GM04504 (cell line): ENCODE measurements at places on chromosomes 7 and 10.

GRCh38 chr10:15540727-15541126 is 169.6 kb upstream of the FAM171A1 start:
- no peak for DNase-seq

DNA sequence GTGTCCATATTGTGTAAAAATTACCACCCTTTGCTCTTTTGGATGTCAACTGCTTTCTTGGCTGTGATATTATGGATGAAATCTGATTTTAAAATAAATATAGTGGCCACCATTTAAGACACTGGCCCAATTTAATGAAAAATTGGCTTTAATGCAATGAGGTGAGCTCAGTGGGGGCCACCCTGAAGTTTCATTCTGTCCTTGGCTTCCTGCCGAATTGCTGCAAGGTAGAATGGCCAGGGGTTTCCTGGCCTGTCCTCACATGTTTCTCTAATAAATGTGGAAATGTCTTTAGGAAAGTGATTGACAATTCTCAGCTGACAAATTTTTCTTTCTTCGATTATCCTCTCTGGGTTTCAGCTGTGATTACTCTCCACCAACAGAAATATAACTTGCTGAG is 36.0 kb downstream of the DYNC1I1 start:
- no peak for DNase-seq

GRCh38 chr7:99407872-99408378 is 472 bp downstream of the PDAP1 start:
- peak; percentile 58 for DNase-seq

DNA sequence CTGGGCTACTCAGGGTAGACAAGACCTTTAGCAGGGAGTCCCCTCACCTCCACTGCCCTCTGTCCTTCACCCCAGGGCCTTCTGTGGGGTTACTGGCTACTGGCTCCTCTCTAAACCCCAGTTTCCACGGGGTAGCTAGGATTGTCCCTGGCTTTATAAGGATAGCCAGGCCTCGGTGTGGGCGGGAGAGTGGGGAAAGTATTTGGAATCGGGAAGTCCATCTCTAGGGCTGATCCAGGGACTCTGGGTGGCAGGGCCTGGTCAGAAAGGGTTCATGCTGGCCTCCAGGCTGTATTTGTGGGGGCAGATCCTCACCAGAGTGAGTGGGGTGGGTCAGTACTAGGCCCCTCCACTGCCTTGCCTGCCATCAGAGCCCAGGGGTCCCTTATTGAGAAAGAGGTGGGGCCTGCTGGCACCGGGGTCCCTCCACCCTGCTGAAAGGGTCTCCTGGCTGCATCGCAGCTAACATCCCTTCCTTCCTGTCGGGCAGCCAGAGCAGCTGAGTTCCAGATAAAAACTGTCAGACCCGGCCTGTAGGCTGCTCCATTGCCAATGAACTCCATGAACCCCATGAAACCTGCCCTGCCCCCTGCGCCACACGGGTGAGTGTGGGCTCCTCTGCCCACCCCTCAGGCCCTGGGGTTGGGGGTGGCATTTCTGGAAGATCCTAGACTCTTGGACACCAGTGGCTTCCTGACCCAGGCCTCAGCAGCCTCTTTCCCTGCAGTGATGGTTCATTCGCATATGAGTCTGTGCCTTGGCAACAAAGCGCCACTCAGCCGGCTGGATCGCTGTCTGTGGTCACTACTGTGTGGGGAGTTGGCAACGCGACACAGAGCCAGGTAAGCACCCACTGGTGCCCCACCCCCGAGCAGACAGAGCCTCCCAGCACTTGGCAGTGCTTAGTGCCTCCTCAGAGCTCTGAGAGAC is 7.3 kb downstream of the ZMIZ2 start:
- DNase-seq: no peak

GRCh38 chr10:49611816-49612512 is 1.9 kb downstream of the SLC18A3 start:
- no peak for DNase-seq

DNA sequence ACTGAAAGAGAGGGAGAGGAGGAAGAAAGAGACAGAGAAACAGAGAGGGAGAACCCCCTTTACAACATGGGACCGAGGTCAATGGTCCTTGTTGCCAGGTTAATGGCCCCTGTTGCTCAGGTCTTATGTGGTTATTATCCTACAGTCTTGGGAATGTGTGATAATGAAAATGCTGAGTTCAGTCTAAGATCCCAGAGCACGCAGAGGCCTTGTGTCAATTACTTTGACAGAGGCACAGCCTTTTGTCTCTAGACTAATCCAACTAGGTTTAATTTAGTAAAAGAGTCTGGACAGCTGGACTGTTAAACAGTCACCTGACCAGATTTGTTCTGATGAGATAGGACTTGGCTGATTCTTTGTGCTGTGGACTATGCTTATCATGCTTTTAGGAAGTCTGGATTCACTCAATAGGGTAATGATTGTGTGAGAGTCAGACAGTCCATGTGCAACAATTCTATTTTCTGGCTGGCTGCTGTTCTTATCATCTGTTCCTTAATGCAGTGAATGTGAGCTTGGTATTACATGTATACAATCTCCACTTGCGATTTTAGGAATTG is 157.4 kb upstream of the MAGI2 start:
- DNase-seq: no peak

GRCh38 chr10:100872034-100872791 is 40.5 kb upstream of the SLF2 start:
- no peak for DNase-seq

- no peak for DNase-seq
Observed at GRCh38 chr10:74637685-74638084, 188.7 kb upstream of the KAT6B start.

DNA sequence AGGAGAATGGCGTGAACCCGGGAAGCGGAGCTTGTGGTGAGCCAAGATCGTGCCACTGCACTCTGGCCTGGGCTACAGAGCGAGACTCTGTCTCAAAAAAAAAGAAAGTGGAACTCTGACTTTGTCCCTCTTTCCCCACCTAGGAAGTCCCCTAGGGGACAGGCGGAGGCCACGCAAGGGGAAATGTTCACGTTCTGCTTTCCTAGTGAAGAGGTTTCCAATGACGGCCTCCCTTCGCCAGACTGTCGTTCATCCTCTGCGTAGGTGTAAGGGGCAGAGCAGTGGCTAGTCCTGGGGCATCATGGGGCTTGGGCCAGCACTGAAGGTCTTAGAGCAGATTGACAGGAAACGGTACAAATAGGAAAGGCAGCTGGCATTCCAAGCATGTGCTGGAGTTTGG is 30.6 kb downstream of the SUFU start:
- DNase-seq: no peak

DNA sequence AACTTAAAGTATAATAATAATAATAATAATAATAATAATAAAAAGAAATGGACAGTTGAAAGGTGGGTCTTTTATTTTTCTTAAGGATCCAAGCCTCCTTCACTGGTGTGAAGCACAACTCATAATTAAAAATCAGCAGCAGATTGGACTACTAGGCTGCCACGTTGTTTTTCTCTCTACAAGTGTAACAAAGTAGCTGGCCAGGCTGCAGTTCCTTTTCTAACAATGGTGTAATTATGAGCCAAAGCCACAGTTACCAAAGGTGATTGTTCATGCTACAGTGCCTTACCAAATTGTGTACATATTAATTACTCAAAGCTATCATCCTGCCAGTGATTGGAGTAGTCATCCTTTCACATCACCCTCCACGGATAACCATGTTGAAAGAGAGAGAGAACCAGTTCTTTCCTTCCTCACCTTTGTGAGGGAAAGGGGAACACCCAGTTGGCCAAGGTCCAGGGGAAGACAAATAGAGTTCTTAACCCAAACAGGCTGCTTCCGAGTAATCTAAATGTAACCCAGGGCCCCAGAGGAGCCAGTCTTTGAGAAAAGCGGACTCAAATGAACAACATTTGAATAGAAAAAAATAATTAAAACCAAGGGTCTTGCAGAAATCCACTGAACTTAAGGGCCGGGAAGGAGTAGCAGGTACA is 86.3 kb upstream of the NPS start:
- no peak for DNase-seq

DNA sequence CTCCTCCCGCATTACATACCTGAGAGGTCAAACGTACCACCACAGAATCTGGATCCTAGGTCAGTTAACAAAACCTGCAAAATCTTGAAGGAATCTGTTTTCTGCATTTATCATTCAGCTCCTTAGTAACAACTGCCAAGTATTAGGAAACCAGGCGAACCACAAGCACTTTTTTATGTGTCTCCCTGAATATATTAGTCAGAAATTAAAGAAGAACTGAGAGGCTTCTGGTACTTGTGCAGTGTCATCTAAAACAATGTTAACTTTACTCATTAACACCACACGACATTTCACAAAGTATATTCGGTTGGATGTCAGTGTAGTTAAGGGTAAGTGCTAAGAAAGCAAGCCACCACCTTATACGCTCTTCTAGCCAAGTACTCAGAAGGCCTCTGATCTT is 2.5 kb downstream of the CCDC6 start:
- no peak for DNase-seq

- DNase-seq: no peak
Observed at GRCh38 chr7:128408709-128409595, 830 bp downstream of the IMPDH1 start.

DNA sequence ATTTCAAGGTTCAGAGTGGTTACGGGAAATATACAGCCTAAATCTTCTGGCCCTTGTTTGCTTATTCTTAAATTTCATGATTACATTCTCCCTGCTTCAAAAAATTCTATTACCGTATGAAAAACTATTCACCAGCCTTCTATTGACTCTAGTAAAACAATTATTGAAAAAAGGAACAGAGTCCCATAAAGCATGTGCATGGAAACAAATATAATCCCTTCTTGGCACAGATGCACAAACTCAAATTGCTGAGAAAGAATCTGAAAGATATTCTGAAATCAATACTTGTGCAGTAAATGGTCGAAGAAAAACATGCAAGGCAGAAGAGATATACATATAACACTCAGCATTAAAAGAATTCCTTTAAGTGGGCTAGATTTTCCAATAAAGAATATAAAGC is 83.6 kb downstream of the LRRN3 start:
- DNase-seq: no peak

DNA sequence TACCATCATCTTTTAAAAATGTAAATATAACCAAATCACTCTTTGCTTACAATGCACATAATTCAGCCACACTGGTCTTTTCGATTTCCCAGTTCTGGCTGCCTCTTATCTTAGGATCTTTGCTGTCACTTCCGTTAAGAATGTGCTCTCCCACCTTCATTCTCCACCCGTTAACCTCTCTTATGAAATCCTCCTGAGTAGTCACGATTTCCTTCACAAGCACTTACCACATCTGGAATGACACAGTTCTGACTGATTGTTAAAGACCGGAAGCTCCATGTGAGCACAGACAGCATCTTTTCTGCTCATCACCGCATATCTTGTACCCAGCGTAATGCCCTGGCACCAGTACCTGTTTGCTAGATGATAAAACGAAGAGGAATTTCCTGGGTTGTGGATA is 84.3 kb downstream of the CUL2 start:
- peak; percentile 99 for DNase-seq
